SK-MEL-5 (cell line): ENCODE measurements at places on chromosomes 7 and 10. TPM values are rescaled to one million over a fixed set of nuclear protein-coding genes. Genes with fewer than 3 reads are reported as not detected.

Gene HACD1
- 24.2 and 25.3 TPM in 2 replicates for total RNA-seq

Gene TMEM213
- not detected in 2 replicates for total RNA-seq

Gene CUL2
- 20.1 and 21.3 TPM in 2 replicates for total RNA-seq

Gene ACBD5
- total RNA-seq = 25.2 and 26.3 TPM in 2 replicates

Gene ACSM6
- not detected in 2 replicates for total RNA-seq

Gene HABP2
- not detected in 2 replicates for total RNA-seq

Gene AKR1C4
- not detected in 2 replicates for total RNA-seq

Gene PAX4
- not detected in 2 replicates for total RNA-seq
